ENCODE measurements at places on chromosomes 11 and 22.

DNA sequence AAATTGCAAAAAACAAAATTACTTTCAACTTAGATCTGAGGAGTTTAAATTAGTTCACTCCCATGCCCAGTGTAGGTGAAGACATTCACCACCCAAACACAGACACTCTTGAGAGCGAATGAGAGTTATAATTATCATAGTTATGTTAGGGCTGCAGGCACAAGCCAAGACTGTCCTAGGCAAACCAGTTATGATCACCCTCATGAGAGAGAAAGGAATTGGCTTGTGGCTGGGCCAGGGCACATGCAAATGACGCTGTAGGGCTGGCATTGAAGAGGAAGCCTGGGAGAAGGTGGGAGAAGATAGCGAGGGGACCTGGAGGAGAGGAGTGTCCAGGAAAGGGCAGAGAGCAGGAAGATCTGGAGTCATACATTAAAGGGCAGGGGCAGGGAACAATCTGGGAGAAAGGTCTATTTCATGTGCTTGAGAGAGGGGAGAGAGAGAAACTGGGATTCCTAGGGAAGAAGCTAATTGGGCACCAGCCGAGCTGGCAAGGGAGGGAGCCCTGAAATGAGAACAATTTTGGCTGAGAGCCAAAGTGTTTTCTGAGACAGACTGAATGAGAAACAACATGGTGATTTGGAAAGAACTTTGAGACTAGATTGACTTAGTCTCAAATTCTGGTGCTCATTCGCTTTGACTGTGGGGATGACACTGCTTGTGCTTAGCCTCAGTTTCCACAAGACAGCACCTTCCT lies 279.9 kb downstream of the KIRREL3 start:
- no peak for DNase-seq

DNA sequence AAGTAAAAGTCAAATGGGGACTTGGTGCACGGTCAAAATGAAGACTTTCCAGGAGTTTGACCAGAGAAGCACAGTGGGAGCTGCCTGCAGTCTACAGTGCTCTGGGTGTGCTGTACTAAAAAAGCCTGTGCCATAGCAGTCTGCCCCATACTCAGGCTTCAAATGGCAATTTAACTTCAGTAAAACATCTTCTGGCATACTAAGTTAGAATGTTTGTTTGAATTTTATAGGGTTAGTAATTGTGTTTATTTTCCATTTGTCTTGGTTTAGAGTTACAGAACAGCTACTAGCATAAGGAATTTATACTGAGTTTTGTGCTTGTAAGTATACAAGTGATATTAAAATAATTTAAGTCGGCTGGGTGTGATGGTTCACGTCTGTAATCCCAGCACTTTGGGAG lies 29.3 kb upstream of the LIPT2 start:
- no peak for DNase-seq

DNA sequence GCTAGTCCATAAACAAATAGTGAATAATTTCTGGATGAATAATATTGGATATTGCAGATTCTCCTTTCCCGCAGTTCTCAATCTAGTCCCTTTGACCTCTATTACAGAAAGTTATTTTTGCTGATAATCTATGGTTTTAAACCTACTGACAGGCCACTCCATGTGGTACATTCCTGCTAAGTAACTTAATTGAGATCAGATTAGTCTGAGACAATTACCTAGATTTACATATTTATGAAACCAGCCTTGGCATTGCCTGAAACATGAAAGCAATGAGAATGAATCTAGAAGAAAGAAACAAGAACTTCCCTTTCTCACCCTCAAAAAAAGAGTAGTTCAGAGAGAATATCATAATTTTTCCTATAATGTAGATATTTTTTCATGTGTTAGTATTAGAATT lies 964.2 kb downstream of the JRKL start:
- DNase-seq = no peak

DNA sequence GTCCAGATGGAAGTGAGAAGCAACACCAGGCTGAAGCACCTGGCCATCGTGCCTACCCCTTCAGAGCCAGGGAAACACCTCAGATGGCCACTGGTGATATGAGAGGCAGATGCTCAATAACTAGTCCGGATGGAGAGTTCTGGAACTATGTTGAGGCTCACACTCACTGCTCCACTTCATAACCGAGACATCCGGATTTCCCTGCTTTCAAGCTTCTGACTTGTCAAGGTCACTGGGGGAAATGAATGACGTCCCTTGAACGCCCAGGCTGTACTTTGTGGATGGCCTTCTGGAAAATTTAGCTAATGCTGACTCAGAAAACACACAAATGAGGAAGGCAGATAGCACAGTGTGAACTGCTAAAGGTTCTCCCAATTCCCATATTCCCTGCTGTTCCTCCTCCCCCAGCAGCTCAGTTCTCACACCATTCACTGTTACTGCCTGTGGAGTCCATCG lies at the start of gene LYVE1:
TSS of gene LYVE1 (minus strand) at position 180 of the 456 bp plus-strand sequence. CDS start at position 47, 133 bp downstream.
- no peak for DNase-seq

- no peak for DNase-seq
Observed at GRCh38 chr11:65499713-65500386, 1.0 kb downstream of the MALAT1 start.

GRCh38 chr11:128497061-128497775 lies 90.1 kb downstream of the ETS1 start:
- no peak for DNase-seq

DNA sequence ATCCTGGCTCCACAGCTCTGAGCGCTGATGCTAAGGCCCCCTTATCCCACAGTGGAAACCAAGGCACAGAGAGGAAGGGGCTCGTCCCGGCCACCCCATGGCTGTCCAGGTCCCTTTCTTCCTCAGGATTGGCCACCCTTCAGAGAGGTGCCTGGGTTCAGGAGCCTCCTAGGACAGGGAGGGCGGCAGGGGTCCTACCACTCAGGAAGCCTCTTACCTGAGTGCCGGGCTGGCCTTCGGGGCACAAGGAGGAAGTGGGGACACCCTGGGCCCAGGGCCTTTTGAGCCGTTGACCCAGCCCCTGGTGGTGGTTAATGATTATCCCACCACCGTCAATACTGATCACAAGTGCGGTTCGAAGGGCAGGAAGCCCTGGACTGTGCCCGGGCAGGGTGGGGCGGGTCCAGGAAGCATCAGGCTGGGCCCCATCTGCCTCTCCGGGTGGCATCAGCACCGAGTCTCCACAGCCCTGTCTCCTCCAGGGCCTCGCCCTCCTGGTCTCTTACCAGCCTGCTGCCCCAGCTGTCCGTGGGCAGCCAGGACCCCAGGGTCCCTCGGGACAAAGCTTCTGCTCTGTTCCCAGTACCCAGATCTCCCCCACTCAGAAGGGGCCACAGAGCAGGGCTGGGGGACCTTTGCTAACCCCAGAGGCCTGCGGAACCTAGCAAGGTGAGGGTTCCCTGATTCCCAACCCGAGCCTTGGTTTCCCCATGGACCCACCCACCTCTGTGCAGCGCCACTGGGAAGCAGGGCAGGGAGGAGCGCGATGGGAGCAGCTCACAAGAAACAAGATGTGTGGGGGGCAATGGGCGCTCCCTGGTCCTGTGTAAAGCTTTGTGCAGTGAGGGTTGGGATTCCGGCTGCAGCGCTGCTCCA lies 15.0 kb upstream of the EHD1 start:
- peak; percentile 61 for DNase-seq
